Left lobe of liver (tissue), 2 donors: ENCODE measurements at places on chromosomes 5 and 9. TPM values are rescaled to one million over a fixed set of nuclear protein-coding genes. Genes with fewer than 3 reads are reported as not detected.

TLR4 gene
- 5.3 TPM for total RNA-seq

MEIKIN gene
- not detected for total RNA-seq

FGF18 gene
- not detected for total RNA-seq

NKD2 gene
- total RNA-seq: 1.6 TPM

NXNL2 gene
- total RNA-seq: not detected

ANKRD20A1 gene
- total RNA-seq: 0.48 TPM

OR2V1 gene
- total RNA-seq: not detected

FOXI1 gene
- not detected for total RNA-seq

CDO1 gene
- 130 TPM for total RNA-seq

CXCL14 gene
- total RNA-seq: 4.8 TPM

MYMK gene
- total RNA-seq: not detected

DHX29 gene
- total RNA-seq: 11.0 TPM

OBP2B gene
- total RNA-seq: not detected

SLCO4C1 gene
- total RNA-seq: 4.0 TPM

SHROOM1 gene
- 41.3 TPM for total RNA-seq

DNA sequence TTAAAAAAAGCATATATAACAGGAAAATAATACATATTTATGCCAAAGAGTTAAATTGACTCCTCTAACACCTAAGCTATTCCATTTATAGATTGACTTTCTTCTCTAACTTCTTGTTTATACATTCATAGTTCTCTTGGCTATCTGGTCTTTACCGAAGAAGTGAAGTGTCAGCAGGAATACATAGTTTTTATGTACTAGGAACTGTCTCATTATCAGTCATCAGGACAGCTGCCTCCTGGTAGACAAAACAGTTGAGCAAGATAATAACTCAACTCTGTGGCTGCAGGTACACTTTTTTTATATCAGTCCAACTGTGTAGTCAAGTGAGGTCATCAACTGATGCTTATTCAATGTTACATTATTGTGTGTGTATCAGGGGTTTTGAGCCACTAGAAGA, 1436.0 kb upstream of the NUDT12 start:
- DNase-seq: no peak

DNA sequence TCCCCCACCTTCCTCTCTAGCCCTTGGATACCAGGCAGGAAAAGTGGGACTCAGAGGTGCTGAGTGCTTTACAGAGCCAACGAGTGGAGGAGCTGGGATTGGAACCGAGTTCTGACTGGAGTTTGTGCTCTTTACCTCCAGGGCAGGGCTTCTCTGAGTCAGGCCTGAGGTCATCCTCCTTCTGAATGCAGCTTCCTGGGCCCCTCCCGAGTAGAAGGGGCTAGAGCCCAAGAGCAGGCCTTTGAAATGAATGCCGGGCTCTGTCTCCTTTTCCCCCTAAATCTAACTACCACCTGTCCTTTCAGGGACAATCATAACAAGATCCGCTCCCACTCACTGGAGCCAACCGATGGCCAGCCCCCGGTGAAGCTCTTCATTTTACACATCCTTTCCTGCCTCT, 12.7 kb downstream of the PTGES start:
- no peak for DNase-seq

- no peak for DNase-seq
Measured at GRCh38 chr9:80025131-80025530, 453.4 kb downstream of the TLE4 start.

DNA sequence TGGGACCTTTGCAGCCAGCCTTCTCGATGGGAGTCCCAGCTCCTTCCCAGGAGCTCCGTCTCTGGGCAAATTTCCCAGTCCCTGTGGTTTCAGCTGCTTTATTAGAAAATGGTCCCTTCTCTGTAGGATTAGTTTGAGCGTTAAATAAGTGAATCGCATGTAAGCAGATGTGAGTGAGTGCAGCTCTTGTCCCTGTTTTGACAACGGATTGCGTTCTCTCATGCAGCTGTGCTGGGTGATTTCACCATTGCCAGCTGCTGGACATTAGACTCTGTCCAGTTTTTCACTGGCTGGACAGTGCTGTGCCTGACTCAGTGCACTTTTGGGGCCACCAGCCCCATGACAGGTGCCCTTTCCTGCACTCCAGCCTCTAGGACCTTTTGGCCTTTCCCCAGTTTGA, 11.6 kb upstream of the CEL start:
- no peak for DNase-seq

DNA sequence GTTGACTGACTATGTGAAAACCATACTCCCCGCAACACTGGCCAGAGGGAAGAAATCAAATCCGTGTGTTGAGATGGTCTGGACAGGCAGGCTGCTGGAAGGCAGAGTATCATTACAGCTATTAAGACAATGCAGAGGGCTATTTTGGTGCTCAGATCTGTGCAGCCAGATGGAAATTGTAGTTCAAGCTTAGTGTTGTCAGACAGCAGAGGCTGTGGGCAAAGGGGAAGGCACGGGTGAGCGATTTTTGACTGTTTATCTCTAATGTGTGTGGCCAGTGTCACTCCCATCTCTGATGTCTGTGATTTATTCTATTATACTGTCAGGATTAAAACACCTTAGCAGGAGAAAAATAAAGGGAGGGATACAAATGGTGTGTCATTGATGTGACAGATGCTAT, 984.4 kb upstream of the WWC1 start:
- DNase-seq: no peak

- DNase-seq: no peak
Measured at GRCh38 chr5:15442193-15442570, 57.8 kb upstream of the FBXL7 start.

DNA sequence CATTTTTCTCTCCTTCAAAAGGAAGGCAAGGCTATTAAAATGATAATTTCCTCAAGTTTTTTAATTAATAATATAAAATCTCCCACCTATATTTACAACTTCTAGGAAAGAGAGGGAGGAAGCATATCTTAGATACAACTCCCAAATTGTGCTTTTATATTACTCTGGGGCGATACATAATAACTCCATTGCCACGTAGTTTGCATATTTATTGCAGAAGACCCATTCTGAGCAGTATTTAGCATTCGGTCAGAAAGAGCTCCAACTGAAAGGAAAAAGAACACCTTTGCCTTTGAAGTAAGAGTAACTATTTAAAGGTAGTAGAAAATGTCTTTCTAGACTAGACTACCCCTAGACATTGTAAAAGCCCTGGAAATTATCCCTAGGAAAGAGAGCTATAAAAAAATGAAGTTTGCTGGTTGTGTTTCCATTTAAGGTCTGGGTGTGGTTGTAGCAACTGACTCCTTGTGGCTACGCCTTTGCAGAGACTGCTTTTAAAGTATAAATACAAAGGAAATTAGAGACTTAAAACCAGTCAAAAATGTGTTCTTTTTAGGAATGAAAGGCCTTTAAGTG, 566.1 kb downstream of the ZNF608 start:
- no peak for DNase-seq

DNA sequence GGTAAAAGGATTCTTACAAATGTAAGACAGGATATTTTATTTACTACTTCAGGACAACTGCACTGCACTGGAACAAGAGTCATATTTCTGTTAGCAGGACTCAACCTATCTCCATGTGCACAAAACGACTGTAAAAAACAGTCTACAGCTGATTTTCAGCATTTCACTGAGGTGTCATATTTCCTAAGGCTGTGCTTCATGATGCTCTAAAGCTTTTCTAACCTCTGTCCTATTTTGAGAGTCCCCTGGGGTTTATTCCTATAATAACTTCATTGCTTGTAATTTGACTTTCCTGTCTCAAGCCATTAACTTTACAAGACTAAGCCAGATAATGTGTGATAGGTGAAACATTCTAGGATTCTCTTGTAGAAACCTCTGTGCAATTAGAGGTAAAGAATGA, 472.3 kb downstream of the HINT1 start:
- DNase-seq: no peak

GRCh38 chr9:113578882-113579282, 115.4 kb downstream of the RGS3 start:
- no peak for DNase-seq

- no peak for DNase-seq
Measured at GRCh38 chr9:68522131-68522530, 18.6 kb downstream of the TMEM252 start.

DNA sequence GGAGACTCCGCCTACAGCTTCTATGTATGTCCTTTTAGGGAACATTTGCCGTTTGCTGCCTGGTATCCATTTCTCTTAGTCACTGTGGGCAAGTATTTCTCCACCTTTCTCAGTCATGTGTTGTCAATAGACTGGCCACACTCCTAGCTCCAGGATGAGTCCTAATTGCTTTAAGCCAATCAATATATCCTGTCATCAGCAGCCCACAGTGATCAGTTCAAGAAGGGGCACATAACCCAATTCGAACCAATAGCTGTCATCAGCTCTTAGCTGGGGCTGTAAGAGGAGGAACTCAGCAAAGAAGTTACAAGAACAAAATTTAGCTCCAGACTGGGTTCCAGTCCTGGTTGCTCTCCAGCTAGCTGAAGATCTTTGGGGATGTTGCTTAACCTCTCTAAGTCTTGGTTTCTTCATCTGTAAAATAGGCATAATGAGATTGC, 70.7 kb upstream of the MAN2A1 start:
- no peak for DNase-seq

GRCh38 chr9:99389087-99390033, 167.3 kb downstream of the SEC61B start:
- DNase-seq: no peak

DNA sequence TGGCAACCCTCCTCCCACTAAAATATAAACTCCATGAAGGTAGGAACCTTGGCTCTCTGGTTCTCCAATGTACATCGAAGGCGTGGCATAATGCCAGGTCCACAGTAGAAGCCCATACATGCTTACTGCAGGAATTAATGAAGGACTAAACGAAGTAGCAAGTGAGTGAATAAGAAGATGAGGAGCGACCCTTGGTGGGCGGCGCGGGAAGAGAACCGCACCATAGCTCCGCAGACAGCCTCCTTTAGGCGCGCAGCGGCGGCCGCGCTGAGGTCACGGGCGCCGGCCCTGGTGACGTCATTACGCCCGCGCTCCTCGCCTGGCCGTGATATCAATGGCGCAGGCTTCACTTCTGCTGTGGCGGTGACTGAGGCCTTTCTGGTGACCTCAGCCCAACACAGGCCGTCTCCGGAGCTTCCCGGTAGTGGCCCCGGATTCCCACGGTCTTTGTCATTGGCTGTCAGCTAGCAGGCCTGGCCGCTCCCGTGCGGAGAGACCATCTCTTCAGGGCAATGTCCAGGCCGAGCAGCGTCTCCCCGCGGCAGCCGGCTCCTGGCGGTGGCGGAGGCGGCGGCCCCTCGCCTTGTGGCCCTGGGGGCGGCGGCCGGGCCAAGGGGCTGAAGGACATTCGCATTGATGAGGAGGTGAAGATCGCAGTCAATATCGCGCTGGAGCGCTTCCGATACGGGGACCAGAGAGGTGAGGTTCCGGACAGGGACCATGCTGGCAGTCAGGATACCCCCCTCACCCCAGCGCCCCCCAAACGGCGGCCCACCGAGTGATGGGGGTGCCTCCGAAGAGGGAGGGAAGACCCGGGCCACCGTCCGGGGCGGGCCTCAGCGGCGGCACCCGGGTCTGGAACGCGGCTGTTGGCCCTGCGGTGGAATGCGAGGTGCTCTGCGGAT, at the start of gene YTHDC2:
Gene YTHDC2, plus strand, starts transcription at position 311 of the 905 bp plus-strand sequence. Its CDS starts 202 bp downstream, at position 513.
- DNase-seq: peak; percentile 89

GRCh38 chr5:149206524-149207141, 65.0 kb upstream of the AFAP1L1 start:
- DNase-seq: no peak

DNA sequence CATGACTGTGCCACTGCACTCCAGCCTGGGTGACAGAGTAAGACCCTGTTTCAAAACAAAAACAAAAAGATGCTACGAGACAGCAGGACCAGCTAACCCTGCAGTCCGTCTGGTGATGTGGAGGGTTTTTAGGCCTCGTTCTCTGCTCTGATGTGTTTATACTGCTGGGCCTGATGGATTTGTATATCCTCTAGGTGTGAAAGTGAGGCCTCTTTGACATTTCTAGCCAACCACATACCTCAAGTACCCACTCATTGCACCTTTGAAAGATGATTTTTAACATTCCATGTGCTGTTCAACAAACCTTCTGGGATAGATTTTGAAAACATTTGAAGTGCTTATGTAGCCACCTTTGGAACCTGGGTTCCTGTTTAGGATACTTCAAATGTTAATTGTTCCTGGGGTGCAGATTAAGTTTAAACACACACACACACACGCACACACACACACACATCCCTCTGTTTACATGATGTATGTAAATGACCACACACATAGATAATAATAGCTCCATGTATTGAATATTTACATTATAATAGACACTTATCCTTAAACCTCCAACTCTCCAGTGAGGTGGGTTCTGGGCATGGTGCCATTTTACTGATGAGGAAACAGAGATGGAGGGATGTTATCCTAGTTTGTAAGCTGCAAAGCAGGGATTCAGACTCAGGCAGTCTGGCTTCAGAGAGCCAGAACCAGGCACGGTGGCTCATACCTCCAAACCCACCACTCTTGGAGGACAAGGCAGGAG, 48.8 kb upstream of the GOLPH3 start:
- DNase-seq: no peak

- no peak for DNase-seq
Measured at GRCh38 chr5:95778713-95779436, 43.7 kb downstream of the GLRX start.

- no peak for DNase-seq
Measured at GRCh38 chr5:78364005-78364404, 3.6 kb downstream of the SCAMP1 start.

- DNase-seq: no peak
Measured at GRCh38 chr5:148620696-148621095, 33.6 kb downstream of the HTR4 start.

GRCh38 chr5:56506211-56506965, 273.3 kb upstream of the ANKRD55 start:
- DNase-seq: no peak

- DNase-seq: no peak
Measured at GRCh38 chr9:91682806-91683205, 259.2 kb upstream of the NFIL3 start.

DNA sequence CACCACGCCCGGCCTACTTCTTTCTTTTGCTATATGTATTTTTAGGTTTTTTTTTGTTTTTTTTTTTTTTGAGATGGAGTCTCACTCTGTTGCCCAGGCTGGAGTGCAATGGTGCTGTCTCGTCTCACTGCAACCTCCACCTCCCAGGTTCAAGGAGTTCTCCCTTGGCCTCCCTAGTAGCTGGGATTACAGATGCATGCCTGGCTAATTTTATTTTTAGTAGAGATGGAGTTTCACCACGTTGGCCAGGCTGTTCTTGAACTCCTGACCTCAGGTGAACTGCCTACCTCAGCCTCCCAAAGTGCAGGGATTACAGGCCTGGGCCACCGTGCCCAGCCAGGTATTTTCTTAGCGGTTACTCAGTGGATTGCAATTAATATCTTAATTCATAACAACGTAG, 23.9 kb upstream of the C5orf24 start:
- DNase-seq: no peak

- DNase-seq: no peak
Measured at GRCh38 chr5:177510567-177511053, 984 bp upstream of the DOK3 start.
